ENCODE measurements at places on chromosomes 4 and X. TPM values are rescaled to one million over a fixed set of nuclear protein-coding genes. Genes with fewer than 3 reads are reported as not detected.
A peak's percentile ranks its signal among the peaks of the same experiment; 100 is the strongest.

Gene SAP30
- 13.2 TPM for polyA plus RNA-seq

DNA sequence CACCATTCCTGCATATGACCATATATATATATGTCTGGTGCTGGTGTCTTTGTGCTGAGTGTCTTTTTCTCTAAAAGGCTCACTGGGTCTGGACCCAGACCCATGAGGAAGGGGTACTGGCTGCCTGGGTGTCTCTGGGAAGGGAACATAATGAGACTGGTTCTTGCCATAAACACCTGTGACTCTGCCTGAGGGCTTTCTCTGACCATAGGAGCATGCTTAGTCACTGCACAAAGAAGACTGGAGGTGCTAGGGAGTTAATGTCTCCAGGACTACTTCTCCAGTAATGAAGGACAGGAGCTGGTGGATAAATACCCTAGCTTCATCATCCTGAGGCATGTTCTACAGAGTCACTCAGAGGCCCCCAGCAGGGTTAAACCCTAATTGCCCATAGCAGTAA is 47.1 kb upstream of the CASK start:
- DNase-seq = no peak

Gene CT45A2
- polyA plus RNA-seq = not detected

Gene ARX
- polyA plus RNA-seq = not detected

Gene ITIH6
- polyA plus RNA-seq = 0.18 TPM

DNA sequence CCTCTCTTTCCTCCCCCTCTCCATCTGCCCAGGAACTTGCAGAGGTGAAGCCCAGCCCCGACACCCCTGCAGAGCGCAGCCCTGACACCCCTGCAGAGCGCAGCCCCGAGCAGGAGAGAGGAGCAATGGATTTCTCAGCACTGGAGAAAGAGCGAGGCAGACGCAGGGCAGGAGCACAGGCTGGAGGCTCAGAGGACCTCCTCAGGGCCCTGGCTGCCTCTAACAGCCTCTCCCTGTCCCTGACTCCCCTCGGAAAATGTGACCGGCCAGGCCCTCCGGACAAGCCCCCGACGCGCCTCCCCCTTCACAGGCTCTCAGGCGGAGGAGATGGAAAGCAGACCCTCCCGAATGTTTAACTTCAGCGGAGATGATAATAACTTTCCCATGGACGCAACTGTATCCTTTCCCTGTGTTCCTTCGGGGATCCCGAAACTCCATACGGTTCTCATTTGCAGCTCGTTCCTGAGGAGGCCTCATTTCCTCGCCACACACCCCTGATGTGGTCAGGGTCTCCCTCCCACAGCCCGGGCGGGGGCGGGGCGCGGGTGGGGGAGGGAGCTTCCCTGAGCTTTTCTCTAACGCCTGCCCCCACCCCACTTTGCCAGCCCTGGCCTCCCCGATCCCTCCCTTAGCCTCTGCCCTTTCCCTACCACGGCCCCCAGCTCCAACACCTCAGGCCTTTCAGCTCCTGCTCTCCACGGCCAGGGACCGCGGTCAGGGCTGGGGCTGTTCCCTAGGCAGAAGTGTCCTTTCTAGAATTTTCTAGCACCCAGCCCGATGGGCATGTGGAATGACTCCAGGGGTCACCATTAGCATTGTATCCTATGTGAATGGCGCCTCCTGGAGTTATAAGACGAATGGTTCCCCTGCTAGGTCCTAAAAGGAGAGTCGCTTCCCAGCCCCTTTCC is 201.1 kb upstream of the BCOR start:
- no peak for DNase-seq

DNA sequence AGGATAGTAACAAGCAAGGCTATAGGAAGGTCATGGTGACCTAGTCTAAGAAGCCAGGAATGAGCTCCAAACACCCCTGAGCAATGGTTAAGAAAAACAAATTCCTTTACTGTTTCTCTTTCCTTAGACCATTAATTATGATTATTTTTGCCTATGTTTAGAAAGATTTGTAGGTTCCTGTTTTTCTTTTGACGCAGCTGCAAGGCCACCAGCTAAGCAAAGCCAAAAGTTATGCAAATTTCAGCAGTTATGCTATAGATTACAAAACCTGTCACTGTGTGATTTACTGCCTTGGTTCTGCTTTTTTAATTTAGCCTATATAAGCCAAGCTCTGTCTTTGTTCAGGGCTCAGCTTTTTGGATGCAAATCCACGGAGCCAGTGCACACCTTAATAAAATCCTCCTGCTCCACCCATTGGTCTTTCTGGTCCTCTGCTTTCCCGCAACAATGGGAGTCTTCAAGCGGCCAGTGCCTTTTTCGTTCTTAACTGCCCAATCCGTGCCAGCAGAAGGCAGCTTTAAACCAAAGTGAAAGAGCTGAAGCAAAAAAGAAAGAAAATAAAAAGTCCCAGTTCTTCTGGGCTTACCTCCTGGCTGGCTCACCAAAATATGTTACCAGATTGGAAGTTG is 1.4 kb upstream of the CEP135 start:
- peak; percentile 26 for DNase-seq

Gene SSX2
- polyA plus RNA-seq = not detected

Gene NOCT
- polyA plus RNA-seq = 6.6 TPM

Gene MAGEC3
- polyA plus RNA-seq = 0.28 TPM

DNA sequence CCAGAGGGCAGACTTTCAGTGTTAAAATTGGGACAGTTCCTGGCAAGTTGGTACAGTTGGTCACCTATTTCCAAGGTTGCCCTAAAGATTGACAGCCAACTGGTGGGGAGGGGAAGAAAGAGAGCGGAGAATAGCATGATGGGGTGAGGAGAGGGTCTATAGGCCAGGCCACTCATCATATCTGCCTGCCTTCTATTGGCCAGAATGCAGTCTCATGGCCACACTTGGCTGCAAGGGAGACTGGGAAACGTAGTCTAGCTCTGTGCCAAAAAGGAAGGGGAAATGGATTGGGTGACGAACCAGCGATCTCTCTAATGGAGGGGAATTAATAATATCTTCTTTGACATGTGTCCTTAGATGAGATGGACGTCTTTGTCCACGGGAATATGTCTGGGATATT is 197.4 kb upstream of the ATP6AP2 start:
- DNase-seq = no peak

Gene FRG2
- not detected for polyA plus RNA-seq

DNA sequence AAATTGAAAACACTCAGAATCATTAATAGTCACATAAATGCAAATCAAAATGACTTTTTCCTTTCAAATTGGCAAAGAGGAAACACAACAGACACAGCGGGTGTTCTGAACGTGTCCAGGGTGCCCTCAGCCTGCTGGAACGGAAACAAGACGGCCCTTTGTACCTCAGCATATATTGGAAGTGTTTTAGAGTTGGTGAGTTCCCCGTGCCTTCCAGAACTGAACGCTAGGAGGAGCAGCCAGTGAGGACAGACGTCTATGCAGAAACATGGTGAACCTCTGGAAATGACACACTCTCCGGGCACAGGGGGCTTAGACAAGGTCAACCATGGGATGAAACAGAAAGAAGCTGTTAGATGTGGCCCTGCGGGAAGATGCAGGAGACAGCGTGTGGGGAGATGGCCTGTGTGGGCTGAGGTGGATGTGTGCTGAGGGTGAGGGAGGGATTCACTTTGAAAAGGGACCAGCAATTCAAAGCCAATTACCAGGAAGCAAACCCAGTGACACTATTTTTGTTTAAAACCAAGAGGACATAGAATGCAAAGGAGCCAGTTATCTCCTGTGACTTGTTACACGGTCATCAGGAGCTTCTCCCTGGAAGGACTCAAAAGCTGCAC is 40.4 kb downstream of the RNF212 start:
- DNase-seq = no peak

Gene INPP4B
- polyA plus RNA-seq = 8.5 TPM

Gene XAGE3
- not detected for polyA plus RNA-seq

DNA sequence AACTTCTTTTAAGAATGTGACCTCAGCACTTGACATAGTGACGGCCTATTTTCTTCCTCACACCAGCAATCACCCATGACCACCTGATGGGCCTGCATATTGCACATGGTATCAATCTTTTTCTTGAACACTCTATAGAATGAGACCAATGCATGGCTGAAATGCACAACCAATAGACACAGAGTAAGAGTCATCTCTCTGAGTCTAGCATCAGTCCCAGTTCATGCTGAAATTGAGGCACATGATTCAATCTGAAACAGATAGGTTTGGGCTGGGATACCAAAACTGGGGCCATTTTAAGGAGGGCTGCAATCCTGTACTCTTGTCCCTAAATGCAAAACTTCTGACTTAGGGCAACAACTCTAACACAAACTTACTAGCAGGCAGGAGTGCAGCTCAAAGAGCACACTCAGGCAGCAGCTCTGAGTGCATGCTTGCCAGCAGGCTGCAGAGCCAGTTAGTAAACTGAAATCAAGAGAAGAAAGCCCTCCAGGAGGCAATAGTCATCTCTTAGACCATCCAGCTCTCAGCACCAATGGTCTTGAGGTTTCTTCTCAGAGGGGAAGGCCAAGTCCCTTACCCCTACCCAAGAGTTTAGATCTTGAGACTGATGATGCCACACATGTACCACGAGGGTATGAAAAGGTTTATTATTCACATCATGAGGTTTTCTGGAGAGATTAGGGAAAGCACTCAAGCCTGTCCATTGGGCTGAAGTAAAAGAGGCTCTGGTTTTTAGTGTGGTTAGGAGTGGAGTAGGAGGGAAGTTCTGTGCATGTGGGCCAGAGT is 24.7 kb upstream of the GPR101 start:
- DNase-seq = no peak

- DNase-seq = no peak
Observed at GRCh38 chr4:75158451-75158850, 225.5 kb downstream of the PARM1 start.

DNA sequence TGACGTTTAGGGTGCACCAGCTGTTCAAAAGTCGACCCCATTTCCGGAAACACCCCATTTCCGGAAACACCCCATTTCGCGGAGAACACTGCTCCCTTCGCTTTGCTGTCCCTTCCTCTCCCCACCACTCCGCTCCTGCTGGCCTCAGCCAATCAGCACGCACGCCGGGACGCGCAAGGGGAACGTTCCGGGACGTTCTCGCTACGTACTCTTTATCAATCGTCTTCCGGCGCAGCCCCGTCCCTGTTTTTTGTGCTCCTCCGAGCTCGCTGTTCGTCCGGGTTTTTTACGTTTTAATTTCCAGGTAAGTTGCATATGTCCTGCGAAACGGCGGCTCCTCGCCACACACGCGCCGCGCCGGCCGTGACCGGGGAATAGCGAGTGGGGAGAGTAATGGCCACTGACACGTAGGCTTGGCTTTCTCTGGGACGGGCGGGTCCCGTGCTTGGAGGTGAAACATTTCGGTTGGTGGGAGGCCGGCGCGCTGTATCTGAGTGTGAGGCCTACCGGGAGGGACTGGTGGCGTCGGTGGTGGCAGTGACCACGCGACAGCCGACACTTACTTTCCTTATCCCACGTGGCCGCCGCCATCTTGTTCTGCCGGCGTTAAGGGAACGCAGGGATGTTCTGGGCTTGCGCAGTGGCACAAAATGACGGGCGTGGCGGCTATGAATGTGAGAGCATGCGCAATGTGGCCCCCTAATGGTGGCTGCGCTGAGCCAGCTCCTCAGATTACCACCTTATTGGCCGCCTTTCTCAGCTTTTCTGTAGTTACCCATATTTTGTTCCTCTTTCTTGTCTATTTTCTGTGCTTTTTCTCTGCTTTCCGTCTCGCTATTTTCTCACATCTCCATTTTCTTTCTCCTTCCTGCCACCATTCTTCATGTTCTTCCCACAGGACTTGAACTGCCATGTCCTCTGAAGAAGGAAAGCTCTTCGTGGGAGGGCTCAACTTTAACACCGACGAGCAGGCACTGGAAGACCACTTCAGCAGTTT is at the start of gene RBM3:
RBM3 (plus strand) TSS at position 215 of the 997 bp plus-strand sequence; CDS start at position 912, 697 bp downstream.
- peak; percentile 75 for DNase-seq

DNA sequence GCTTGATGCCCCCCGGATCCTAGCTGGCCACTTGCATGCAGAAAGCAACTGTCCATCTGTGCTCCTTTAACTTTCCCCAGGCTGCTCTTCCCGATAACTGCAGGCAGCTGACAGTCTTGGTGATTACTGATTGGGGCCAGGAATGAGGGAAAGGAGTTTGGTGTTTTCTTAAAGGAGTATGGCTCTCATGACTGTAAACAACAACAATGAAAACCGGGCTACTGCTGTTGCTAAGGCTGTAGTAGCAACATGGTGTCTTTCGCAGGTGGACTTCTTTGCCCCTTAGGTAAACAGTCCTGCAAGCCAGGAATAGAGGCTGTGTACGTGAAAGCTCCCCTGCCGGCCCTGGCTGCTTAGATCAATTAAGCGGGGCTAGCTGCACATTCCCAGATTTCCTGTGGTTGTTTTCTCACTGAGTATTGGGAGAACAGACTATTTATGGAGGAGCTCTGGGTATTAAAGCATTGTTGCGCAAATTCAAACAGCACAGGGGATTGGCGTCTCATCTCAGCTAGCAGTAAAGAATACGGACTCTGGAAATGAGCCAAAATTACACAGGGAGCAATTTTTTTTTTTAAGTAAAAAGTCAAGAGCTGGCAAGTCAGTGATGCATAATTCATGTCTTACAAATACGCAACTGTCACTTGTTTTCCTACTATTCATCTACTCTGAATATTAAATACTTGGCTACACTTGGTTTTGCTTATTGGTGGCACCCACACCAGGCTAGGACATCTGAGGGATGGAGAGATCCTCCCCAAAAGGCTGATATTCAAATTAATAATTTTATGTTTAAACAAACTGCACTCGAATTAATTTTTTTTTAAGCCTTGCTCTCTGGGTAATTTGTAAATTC is 61.6 kb upstream of the NAP1L5 start:
- no peak for DNase-seq

- no peak for DNase-seq
Observed at GRCh38 chr4:159538556-159538955, 435.7 kb downstream of the RAPGEF2 start.

Gene ARMCX4
- 17.8 TPM for polyA plus RNA-seq

DNA sequence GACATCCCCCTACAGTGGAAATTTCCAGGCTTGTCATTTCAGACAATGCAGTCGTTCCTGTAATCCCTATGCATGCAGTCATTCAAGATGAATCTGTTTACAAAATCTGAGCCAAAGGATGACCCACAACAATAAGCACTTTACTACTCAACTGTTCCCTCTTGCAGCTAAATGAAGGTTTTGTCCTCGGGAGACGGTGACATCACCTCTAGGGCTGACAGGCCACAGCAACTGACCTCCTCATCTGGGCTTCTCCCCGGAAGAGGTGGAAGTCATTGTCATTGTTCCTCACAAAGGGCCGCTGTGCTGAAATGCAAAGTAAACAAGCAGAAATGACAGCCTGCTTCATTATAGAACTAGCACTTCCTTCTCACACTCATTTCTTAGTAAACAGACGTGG is 29.2 kb downstream of the CLRN2 start:
- no peak for DNase-seq

- DNase-seq = no peak
Observed at GRCh38 chr4:187849556-187850225, 145.9 kb upstream of the ZFP42 start.

- no peak for DNase-seq
Observed at GRCh38 chr4:169167957-169168858, 102.5 kb downstream of the SH3RF1 start.

Gene SSX4B
- not detected for polyA plus RNA-seq

GRCh38 chrX:136529795-136530194 is 2.2 kb upstream of the VGLL1 start:
- DNase-seq = no peak

- DNase-seq = no peak
Observed at GRCh38 chrX:153411255-153411987, at the start of gene ZFP92. Gene ZFP92, plus strand, starts transcription at chrX:153411472. Its CDS starts 6,851 bp downstream, at chrX:153418323.

Measured in right renal cortex interstitium (tissue), 3 donors.